ENCODE measurements at places on chromosomes 11 and 22. TPM values are rescaled to one million over a fixed set of nuclear protein-coding genes. Genes with fewer than 3 reads are reported as not detected.
A peak's percentile ranks its signal among the peaks of the same experiment; 100 is the strongest.

- H3K27ac ChIP-seq: no peak overlapping the region
- no peak overlapping the region for H3K4me3 ChIP-seq
- H3K36me3 ChIP-seq: peaks cover 7% of the 10 kb centered on the region
- no peaks in the 10 kb centered on the region for H3K27me3 ChIP-seq
- DNase-seq: no peak
These were observed 24.6 kb upstream of the SMIM38 start for GRCh38 chr11:69131121-69131566.

GRCh38 chr11:61480994-61481335, 27.6 kb upstream of the LRRC10B start:
- H3K4me3 ChIP-seq: peak overlapping the region; percentile 53
- peaks cover 43% of the 10 kb centered on the region for H3K4me1 ChIP-seq
- peak overlapping the region; percentile 90 for H3K27ac ChIP-seq
- H3K27me3 ChIP-seq: no peaks in the 10 kb centered on the region

Gene TNNT3
- total RNA-seq: not detected

Gene DDX25
- 2.3 TPM for total RNA-seq

GRCh38 chr11:117180661-117181585, 2.4 kb downstream of the SIDT2 start:
- H3K36me3 ChIP-seq: no peaks in the 10 kb centered on the region
- peak overlapping the region; percentile 96 for H3K4me3 ChIP-seq
- no peaks in the 10 kb centered on the region for H3K27me3 ChIP-seq
- H3K27ac ChIP-seq: no peak overlapping the region
- peaks cover 37% of the 10 kb centered on the region for H3K4me1 ChIP-seq
- DNase-seq: peak; percentile 58

DNA sequence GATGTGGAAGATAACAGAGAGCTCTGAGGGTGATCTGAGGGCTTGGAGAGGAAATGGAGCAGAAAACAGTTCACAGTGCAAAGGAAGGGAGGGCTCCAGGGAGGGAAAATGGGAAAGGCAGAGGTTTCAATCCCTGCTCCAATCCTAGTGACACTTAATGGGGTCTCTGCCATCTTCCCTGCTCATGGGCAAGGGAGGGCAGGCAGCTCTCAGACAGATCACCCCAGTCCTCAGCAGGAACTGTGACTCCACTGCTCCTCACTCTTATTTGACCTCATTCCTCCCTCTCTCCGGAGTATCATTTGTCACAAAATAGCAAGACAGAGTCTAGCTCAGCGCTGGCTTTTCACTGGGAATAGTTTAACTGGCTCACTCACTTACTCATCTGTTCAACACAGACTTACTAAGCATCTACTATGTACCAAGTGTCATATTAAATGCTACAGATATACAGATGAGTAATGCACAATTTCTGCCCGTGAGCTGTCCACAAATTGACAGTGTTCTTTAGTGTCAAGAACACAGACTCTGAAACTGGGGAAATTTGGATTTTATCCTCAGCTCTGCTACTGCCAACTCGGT, 817.4 kb downstream of the OPCML start:
- peaks cover 8% of the 10 kb centered on the region for H3K4me1 ChIP-seq
- H3K27me3 ChIP-seq: no peaks in the 10 kb centered on the region
- no peaks in the 10 kb centered on the region for H3K36me3 ChIP-seq
- H3K27ac ChIP-seq: no peak overlapping the region
- DNase-seq: no peak

DNA sequence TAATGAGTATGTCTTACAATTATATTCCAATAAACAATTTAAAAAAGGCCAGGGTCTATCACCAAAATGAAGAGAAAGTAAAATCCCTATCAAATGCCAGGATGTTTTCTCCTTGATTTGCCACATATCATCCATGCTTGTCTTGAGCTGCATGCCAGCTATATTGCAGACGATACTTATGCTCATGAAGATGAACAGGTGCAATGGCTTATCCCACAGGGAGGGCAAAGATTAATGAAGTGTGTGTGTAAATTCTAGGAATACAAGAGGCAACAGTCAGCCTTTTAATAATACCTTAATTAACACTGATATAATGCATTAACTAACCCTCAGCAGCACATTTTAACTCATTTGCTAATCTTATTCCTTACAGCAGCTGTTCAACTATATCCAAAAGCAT, 850.5 kb downstream of the KCNA4 start:
- H3K36me3 ChIP-seq: no peaks in the 10 kb centered on the region
- no peak for DNase-seq
- H3K4me3 ChIP-seq: no peak overlapping the region
- H3K27me3 ChIP-seq: no peaks in the 10 kb centered on the region

- peaks cover 5% of the 10 kb centered on the region for H3K36me3 ChIP-seq
- DNase-seq: no peak
- peaks cover 21% of the 10 kb centered on the region for H3K4me1 ChIP-seq
- peak overlapping the region; percentile 27 for H3K27ac ChIP-seq
These were observed 4.3 kb downstream of the CYB561A3 start for GRCh38 chr11:61357233-61357893.

DNA sequence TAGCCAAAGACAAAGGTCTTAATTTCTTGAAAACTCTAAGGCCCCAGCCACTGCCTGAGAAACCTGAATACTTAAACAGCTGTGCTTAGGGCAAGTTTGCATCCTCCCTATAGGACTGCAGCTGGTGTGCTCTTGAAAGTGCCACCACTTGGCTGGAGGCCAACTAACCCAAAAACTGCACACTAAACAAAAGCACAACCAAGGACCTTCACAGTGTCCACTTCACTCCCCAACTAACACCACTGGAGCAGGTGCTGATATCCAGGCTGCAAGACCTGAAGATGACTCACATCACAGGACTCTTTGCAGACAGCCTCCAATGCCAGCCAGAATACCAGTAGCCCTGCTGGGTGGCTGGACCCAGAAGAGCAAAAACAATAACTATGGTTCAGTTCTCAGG, 357.7 kb upstream of the ARHGAP42 start:
- no peak overlapping the region for H3K27ac ChIP-seq
- no peaks in the 10 kb centered on the region for H3K27me3 ChIP-seq
- no peaks in the 10 kb centered on the region for H3K4me1 ChIP-seq
- DNase-seq: no peak
- no peaks in the 10 kb centered on the region for H3K36me3 ChIP-seq

GRCh38 chr11:72102162-72102561, 935 bp downstream of the LAMTOR1 start:
- DNase-seq: no peak
- H3K36me3 ChIP-seq: peaks cover 9% of the 10 kb centered on the region
- peaks cover 37% of the 10 kb centered on the region for H3K4me1 ChIP-seq
- H3K4me3 ChIP-seq: peak overlapping the region; percentile 89
- H3K27ac ChIP-seq: peak overlapping the region; percentile 93
- H3K27me3 ChIP-seq: no peaks in the 10 kb centered on the region

DNA sequence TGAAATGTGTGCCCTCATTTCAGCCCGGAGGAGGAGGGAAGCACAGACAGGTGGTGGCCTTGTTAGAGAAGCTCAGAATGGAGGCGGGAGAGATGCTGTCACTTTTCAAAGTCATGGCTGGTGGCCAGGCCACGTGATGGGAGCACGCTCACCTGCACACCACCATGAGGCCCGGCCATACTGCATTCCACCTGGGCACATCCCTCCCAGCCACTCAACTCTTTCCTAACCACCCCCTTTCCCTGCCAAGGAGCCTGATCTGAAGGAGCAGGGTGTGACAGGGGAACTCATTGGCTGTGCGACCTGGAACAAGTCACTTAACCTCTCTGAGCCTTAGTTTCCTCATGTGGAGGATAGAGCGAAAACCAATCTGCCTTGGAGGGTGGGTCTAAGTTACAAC, 364.5 kb downstream of the CTTN start:
- H3K27ac ChIP-seq: no peak overlapping the region
- H3K4me1 ChIP-seq: no peaks in the 10 kb centered on the region
- H3K4me3 ChIP-seq: no peak overlapping the region
- no peaks in the 10 kb centered on the region for H3K27me3 ChIP-seq
- DNase-seq: no peak

Gene CARNS1
- 0.07 TPM for total RNA-seq

Gene C22orf31
- not detected for total RNA-seq

DNA sequence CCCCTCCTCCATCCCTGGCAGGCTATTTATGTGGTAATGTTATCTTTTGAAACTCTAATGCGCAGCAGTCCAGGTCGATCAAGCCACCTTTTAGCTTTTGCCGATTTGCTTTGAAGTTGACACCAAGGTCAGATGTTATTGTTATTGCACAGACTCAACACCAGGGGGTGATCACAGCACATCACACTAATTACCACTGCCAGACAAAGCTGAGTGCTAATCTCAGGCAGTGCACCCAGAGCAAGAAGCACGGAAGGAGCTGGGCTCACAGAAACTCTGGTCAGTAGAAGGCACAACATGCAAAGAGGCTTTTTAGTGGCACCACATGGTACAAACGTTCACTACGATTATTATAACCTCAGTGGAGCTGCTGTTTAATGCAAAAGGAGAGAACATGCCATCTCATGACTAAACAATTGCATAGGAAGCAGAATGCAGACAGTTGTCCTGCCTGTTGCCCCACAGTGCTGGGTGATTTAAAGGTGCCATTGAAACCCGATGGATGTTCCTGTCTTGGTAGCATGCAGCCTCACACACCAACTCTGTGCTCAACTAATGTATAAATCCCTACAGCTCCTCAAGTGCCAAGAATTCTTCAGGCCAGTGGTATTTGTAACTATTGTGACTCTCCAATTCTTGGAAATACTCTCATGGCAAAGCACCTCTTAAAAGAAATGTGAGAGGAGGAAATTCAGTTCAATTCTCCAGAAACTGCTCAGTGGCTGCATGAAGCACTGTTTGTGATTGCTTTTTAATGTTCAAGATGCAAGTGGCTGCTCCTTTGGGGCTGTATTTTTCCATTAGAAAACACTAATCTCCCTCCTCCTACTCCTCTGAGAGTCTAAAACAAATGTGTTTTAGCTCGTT, 353.9 kb upstream of the DDI1 start:
- H3K4me3 ChIP-seq: no peak overlapping the region
- no peaks in the 10 kb centered on the region for H3K36me3 ChIP-seq
- peaks cover 10% of the 10 kb centered on the region for H3K4me1 ChIP-seq
- H3K27me3 ChIP-seq: no peaks in the 10 kb centered on the region

- no peak overlapping the region for H3K4me3 ChIP-seq
- H3K36me3 ChIP-seq: no peaks in the 10 kb centered on the region
- no peaks in the 10 kb centered on the region for H3K4me1 ChIP-seq
- H3K27me3 ChIP-seq: no peaks in the 10 kb centered on the region
These were observed 393.8 kb upstream of the SYN3 start for GRCh38 chr22:33451866-33452469.

- no peak for DNase-seq
- peak overlapping the region; percentile 79 for H3K4me3 ChIP-seq
- H3K27ac ChIP-seq: no peak overlapping the region
- peaks cover 42% of the 10 kb centered on the region for H3K36me3 ChIP-seq
These were observed 4.0 kb downstream of the RCN1 start for GRCh38 chr11:32094923-32095322.

- H3K27me3 ChIP-seq: no peaks in the 10 kb centered on the region
- peaks cover 6% of the 10 kb centered on the region for H3K36me3 ChIP-seq
- peaks cover 26% of the 10 kb centered on the region for H3K4me1 ChIP-seq
These were observed 134.8 kb downstream of the TBC1D22A start for GRCh38 chr22:46897246-46897623.

Gene BATF2
- total RNA-seq: 0.30 TPM

DNA sequence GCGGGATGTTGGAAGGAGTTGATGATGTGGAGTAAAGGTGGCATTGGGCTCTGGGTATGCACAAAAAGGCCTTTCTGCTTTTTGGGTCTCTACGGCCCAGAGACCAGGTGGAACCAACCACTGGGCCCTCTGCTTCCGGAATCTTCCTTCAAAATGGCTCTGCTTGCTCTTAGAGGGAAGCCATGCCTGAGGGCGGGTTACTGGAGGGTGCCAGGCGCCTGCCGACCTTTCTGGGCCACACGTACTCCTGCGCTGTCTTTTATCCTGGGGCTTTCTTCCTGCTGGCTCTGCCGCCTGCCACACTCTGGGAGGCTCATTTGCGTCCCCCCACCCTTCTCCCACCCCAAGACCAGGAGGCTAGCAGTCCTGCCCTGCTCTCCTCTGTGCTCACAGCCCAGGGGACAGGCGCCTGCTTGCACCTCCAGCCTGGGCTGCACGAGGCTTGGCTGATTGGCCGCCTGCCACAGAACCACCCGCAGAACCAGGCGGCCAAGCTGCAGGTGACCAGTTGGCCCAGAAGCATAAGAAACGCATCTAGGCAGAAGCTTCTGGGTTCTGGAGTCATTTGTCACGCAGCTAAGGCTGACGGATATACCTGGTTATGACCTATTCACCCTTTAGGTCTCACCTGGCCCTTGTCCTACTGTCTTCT, 536.9 kb downstream of the TBC1D22A start:
- no peak for DNase-seq
- H3K4me1 ChIP-seq: no peaks in the 10 kb centered on the region
- H3K36me3 ChIP-seq: peaks cover 4% of the 10 kb centered on the region
- H3K27me3 ChIP-seq: no peaks in the 10 kb centered on the region
- H3K4me3 ChIP-seq: no peak overlapping the region

GRCh38 chr11:123457187-123457770, 27.2 kb downstream of the GRAMD1B start:
- H3K27ac ChIP-seq: no peak overlapping the region
- no peaks in the 10 kb centered on the region for H3K36me3 ChIP-seq
- H3K4me1 ChIP-seq: no peaks in the 10 kb centered on the region
- DNase-seq: no peak
- H3K27me3 ChIP-seq: no peaks in the 10 kb centered on the region

DNA sequence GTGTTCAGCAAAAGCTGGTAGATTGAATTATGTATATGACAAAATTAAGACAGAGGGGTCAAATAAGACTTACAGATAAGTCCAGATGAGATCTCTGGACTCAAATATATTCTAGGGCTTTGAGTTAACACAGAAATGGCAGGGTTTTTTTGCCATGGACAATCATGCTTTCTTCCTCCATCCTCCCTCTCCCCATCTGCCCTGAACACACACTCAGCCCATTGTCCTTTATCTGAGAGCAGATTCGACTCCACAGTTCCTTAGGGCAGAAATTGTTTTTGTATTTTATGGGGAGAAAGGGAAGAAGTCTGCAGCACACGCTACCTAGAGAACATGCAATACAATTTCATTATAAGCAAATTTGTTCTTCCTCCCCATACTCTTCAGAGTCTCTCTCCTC, 86.8 kb downstream of the SLC1A2 start:
- H3K36me3 ChIP-seq: no peaks in the 10 kb centered on the region
- no peak overlapping the region for H3K27ac ChIP-seq
- DNase-seq: no peak
- H3K27me3 ChIP-seq: no peaks in the 10 kb centered on the region
- peaks cover 7% of the 10 kb centered on the region for H3K4me1 ChIP-seq

- no peak for DNase-seq
- H3K4me3 ChIP-seq: no peak overlapping the region
- no peaks in the 10 kb centered on the region for H3K36me3 ChIP-seq
- H3K4me1 ChIP-seq: peaks cover 18% of the 10 kb centered on the region
- peaks cover 37% of the 10 kb centered on the region for H3K27me3 ChIP-seq
- H3K27ac ChIP-seq: no peak overlapping the region
These were observed 3.9 kb downstream of the PACSIN3 start for GRCh38 chr11:47182380-47182779.

Gene TRPM5
- 0.09 TPM for total RNA-seq

Measured in neural crest cell (in vitro differentiated cells).